ENCODE measurements at places on chromosomes 3 and 15.

DNA sequence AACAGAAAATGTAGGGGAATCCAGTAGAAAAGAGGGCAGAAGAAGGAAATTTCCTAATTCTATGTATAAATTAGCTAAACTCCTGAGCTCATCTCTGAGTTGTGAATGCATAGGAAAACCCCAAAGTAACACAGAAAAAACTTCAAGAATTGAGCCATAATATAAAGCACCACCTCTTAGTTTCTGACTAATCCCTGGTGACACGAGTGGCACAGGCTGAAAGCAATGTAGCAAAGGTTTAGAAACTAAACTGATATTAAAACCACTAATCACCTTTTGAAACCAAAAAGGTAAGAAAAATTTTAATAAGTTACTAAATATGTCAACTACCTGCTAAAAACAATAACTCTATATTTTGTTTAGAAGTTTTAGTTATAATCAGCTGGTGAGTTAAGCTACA is 255.6 kb upstream of the NECTIN3 start:
- DNase-seq = no peak

- DNase-seq = no peak
Observed at GRCh38 chr3:172568701-172569100, 45.5 kb upstream of the TNFSF10 start.

- DNase-seq = no peak
Observed at GRCh38 chr3:144497452-144497851, 525.8 kb downstream of the DIPK2A start.

DNA sequence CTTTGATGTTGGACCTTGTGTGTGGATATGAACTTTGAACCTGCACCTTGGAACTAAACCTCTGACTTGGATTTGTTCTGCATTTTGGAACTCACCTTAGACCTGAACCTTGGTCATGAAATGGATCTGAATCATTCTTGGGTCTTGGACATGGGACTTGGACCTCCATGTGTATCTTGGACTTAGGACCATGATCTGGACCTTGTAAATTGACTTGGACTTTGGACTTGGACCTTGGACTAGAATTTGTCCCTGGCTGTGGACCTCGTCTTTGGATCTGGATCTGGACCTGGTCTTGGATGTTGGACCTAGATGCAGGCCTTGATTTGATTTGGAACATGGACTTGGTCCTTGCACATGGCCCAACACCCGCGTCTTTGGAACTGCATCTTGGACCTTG is 45.4 kb downstream of the ZNF589 start:
- no peak for DNase-seq

- DNase-seq = no peak
Observed at GRCh38 chr3:32226875-32227500, 11.5 kb upstream of the CMTM8 start.

- no peak for DNase-seq
Observed at GRCh38 chr3:72890166-72890925, 2.5 kb downstream of the GXYLT2 start.

DNA sequence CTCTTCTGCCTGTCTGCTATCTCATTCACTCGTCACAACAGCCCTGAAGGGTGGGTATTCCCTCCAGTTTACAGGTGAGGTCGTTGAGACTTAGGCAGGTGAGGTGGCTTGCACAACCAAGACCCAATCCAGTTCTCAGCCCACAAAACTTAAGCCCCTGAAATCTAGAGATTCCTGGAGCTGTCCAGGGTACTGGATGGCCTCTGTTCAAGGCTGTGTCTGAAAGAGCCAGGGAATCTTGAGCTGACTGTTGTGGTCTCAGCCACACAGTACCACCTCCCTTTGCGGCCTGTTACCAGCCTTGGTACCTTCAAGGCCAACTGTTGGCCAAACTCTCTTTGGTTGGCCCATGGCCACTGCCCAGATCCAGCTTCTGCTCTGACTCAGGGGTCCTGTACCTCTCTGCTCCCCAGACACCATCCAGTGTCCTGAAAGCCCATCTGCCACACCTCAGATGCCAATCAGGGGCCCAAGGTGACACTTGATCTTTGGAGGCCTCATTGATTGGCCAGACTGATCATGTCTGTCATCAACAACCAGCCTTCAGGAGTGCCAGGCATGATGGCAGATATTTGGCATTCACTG is 10.9 kb upstream of the FAM107A start:
- no peak for DNase-seq

DNA sequence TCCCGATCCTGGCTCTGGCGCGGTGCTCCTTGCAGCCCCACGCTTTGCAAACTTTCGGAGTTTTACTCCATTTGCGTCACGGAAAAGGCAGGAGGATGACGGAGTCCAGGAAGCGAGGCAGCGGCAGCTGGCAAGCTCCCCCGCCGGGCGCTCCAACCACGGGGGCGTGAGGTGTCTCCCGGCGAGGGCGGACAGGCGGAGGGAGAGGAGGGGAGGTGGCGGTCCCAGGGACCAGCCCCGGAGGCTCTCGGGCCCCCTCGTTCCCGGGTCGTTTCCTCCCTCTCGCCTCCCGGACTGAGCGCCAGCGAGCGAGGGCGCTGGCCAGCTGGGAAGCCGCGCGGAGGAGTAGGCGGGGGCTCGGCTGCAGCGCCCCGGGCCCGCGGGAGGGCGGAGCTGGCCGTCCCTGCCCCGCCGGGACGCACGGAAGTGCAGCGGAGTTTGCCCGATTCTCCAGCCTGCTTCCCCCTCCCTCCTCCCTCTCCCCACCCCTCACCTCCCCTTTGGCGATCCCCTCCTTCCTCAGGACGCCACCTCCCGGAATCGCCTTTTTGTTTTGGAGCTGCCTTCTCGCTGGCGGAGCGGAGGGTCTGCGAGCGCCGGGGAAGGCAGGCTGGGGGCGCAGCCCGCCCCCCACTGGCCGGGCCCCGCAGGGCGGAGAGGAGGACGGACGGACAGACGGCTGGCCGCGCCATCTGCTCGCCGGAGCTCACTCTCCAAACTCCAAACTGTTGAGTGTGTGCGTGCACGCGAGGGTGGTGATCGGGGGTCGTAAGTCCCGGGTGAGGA is at the start of gene SNX33:
Gene SNX33, plus strand, starts transcription at position 543 of the 786 bp plus-strand sequence. CDS start 1,191 bp downstream, outside the sequence.
- no peak for DNase-seq

DNA sequence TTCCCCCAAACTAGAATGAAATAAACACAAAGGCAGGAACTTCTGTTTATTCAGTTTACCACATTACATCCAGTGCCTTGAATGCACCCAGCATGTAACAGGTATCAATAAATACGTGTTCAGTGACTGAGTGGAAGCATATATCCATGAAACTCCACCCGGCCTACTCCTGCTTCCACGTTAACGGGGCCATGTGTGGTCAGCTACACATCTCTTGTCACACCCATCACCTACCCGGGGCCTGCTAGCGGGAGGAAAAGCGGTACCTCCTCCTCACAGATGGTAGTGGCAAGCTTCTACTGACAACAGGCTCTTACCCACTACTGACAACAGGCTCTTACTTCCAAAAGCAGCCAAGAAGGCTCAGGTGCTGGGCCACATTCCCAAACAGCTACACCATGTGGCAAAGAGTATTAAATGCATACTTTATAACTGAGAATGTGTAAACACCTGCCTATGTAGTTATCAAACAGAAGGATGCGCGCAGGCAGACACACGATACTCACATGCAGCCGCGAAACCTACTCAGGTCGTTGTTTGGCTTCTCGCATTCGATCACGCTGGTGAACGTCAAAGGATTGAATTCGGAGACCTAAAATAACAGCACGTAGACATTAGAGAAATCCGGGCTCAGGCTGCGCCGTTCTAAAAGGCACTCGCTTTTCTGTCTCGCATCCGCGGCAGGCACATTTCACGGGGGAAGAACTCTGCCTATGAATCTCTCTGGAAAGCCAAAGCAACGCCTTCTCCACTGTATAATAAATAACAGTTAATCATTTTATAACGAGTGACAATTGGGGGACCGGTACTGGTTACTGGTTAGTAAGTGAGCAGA is 127.4 kb downstream of the ATP10A start:
- DNase-seq = no peak

DNA sequence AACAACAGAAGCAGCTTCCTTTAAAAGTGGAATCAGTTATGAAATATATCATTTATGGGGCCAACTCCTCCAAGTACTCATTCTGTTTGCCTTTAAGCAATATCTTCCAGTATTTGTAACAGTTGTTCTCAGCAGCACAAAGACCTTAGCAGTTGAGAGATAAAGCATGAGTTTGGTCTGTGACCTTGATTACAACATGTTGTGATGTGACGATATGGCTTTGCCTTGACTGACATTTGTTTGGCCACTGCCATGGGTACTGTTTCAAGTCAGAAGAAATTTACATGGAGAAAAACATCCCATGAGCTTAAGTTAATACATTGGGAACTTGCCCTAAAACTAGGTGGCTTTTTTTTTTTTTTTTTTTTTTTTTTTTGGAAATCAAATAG is 175.1 kb upstream of the KBTBD8 start:
- no peak for DNase-seq

DNA sequence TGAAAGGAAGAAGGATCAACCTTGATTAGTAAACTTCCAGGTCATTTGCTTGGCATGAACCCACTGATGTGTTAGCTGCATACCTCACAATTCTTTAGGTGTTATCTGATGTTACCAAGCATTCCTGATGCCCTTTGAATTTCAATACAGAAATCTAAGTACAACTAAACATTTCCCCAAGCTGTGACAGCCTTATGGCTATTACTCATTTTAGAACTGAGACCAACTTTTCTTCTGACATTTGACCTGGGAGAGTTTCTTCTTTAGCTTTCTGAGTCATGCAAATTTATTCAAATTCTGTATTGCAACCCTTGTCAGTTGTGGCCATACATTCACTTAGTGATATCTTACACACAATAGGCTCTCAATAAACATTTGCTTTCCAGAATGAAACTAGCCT is 124.3 kb downstream of the TIGIT start:
- DNase-seq = no peak

DNA sequence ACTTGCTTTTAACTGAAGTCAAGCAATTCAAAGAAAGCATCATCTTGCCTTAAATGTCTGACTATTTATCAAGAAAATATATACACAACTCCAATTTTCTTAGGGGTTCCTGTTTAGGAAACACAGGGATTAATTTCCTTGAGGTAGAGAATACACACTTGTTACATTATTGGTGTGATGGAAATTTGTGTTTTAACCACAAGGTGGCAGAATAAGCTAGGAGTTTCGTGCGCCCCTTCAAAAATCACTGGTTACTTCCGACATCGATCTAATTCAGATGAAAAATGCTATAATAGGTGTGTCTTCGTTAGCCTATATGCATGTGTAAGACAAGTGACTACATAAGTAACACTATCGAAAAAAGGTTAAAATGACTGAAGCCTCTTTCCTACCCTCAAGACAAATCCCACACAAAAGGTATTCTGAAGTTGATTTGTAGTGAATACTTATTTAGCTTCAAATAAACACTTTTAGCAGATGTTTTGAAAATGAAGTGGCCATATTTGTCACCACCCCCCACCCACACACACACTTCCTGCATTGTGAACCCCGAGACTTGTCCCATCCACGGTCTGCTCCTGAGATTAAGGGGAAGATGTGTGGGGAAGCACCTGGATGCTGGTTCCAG is 246.5 kb downstream of the ROBO1 start:
- DNase-seq = no peak
